ENCODE measurements at places on chromosomes 1 and 21. TPM values are rescaled to one million over a fixed set of nuclear protein-coding genes. Genes with fewer than 3 reads are reported as not detected.

TAS1R1 gene
- total RNA-seq, result not detected

GRCh38 chr1:7681401-7681800, 89.7 kb upstream of the VAMP3 start:
- no peak overlapping the region for H3K27ac ChIP-seq
- no peak for DNase-seq
- H3K4me1 ChIP-seq, result peaks cover 16% of the 10 kb centered on the region
- H3K36me3 ChIP-seq, result no peaks in the 10 kb centered on the region
- H3K4me3 ChIP-seq, result no peak overlapping the region

- no peaks in the 10 kb centered on the region for H3K4me1 ChIP-seq
- DNase-seq, result no peak
- H3K36me3 ChIP-seq, result no peaks in the 10 kb centered on the region
- H3K27me3 ChIP-seq, result no peaks in the 10 kb centered on the region
These were observed 190.4 kb downstream of the MIS18A start for GRCh38 chr21:32088471-32088870.

DIO1 gene
- total RNA-seq, result not detected

SLC16A4 gene
- total RNA-seq, result 0.52 TPM

DNA sequence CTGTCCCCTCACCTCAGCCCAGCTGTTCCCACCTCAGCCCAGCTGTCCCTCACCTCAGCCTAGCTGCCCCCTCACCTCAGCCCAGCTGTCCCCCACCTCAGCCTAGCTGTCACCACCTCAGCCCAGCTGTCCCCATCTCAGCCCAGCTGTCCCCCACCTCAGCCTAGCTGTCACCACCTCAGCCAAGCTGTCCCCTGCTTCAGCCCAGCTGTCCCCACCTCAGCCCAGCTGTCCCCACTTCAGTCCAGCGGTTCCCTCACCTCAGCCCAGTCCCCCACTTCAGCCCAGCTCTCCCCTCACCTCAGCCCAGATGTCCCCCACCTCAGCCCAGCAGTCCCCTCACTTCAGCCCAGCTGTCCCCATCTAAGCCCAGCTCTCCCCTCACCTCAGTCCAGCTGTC, 88.4 kb upstream of the CSF3R start:
- no peak overlapping the region for H3K4me3 ChIP-seq

DNA sequence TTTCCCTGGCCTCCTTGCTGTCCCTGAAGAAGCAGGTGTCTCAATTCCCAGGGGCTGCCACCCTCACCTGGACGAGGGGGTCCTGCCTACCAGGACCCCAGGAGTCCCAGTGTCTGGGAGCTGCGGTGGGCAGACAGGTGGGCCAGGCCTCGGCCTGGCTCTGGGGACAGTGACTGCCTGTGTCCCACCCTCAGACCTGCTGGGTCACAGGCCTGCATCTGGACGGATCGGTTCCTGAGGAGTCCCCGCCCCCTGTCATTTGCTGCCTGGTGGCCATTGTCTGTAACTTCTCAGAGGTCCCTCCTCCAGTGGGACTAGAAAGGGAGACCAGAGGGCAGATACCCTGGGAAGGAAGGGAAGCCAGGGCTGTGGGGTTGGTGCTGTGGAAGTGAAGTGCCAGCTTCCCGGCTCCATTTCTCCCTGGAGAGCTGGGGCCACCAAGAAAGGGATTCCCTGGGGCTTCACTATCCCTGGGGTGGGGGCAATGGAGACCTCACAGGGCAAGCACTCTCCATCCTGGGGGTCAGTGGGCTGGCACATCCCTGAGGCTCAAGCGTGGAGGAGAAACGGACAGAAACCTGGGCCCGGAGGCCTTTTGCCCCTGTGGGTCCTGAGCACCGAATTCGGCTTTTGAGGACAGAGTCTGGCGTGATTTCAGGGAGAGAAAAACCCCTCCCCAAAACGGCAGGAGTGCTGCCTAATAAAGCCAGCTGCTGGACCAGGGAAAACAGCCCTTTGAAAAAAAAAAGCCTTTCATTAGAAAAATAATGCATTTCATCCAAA, 157.3 kb downstream of the PEX14 start:
- DNase-seq, result peak; percentile 58
- peak overlapping the region; percentile 20 for H3K27ac ChIP-seq
- H3K4me1 ChIP-seq, result peaks cover 39% of the 10 kb centered on the region
- H3K36me3 ChIP-seq, result peaks cover 16% of the 10 kb centered on the region
- no peaks in the 10 kb centered on the region for H3K27me3 ChIP-seq

GATAD2B gene
- 37.9 TPM for total RNA-seq

DNA sequence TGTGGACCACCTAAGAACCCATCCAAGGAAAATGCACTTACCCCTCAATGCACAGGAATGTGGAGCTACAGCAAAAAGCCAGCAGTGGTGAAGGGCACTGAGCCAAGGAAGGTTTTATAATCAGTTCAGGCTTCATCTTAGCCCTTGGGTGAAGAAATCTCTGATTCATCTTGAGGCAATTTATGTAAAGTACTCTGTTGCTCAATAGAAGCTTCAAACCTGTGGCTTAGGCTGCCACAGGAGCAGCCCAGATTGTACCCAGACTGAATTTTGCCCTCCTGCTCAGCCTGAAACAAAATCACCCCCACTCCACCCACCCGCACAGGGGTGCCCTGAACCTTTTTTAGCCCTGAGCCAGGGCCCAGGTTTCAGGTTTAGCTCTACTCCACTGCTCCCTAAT, at the start of gene S100A12:
S100A12 (minus strand) TSS at position 111 of the 400 bp plus-strand sequence. CDS start 1,029 bp downstream, outside the sequence.
- H3K36me3 ChIP-seq, result no peaks in the 10 kb centered on the region
- no peaks in the 10 kb centered on the region for H3K27me3 ChIP-seq
- H3K27ac ChIP-seq, result no peak within 1 kb of the TSS
- H3K4me3 ChIP-seq, result no peak within 1 kb of the TSS
- DNase-seq, result peak; percentile 20
- H3K4me1 ChIP-seq, result peaks cover 12% of the 10 kb centered on the region

LCE1F gene
- 71.3 TPM for total RNA-seq

- no peaks in the 10 kb centered on the region for H3K36me3 ChIP-seq
- no peaks in the 10 kb centered on the region for H3K27me3 ChIP-seq
- H3K27ac ChIP-seq, result no peak overlapping the region
These were observed 133.0 kb upstream of the HMCN1 start for GRCh38 chr1:185601189-185601588.

CASQ1 gene
- total RNA-seq, result not detected

ITLN2 gene
- total RNA-seq, result not detected

Measured in suprapubic skin (tissue), 4 donors.